Activated CD4-positive, alpha-beta T cell treated with anti-CD3 and anti-CD28 coated beads for 1 hour (primary cell): ENCODE measurements at places on chromosomes 6 and 20.

GRCh38 chr6:5866547-5867051 lies 140.1 kb downstream of the NRN1 start:
- DNase-seq = no peak

GRCh38 chr6:148762231-148762630 lies 15.4 kb downstream of the UST start:
- no peak for DNase-seq

DNA sequence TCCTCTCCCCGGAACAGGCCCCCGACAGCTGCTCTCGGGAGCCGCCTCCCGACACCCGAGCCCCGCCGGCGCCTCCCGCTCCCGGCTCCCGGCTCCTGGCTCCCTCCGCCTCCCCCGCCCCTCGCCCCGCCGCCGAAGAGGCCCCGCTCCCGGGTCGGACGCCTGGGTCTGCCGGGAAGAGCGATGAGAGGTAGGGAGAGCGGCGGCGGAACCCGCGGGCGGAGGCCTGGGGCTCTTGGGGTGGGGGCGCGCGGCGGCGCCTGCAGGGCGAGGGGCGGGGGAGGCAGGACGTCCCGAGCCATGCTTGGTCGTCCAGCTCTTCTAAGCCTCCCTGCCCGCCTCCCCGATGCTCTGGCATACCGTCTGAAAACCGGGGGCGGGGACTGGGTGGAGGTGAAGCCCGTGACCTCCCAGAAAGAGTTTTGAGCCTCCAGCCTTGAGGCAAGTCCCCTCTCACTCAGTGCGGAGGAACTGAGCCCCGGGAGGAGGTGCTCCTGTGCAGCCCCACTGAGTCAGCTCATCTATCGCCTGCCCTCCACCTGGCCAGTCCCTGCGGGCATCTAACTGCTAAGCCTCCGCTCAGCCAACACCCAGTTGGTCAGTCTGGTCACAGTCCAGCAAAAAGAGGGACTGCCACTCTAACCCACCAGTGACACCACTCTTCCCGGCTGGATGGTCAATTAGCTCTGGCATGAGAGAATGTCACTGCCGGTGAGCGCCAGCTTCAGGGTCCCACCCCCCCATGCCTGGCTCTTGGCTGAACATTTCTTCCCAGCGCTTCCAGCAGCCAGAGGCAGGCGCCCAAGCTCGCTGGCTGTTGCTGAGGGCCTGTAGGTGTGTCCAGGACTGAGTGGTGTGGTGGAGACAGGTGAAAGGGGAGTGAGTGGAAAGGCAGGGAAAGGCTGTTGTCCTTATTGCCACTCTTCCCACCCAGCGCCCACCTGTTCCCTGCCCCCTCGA lies 482 bp downstream of the DDR1 start:
- peak; percentile 15 for DNase-seq

GRCh38 chr6:71053475-71053874 lies 96.6 kb upstream of the B3GAT2 start:
- DNase-seq = no peak

DNA sequence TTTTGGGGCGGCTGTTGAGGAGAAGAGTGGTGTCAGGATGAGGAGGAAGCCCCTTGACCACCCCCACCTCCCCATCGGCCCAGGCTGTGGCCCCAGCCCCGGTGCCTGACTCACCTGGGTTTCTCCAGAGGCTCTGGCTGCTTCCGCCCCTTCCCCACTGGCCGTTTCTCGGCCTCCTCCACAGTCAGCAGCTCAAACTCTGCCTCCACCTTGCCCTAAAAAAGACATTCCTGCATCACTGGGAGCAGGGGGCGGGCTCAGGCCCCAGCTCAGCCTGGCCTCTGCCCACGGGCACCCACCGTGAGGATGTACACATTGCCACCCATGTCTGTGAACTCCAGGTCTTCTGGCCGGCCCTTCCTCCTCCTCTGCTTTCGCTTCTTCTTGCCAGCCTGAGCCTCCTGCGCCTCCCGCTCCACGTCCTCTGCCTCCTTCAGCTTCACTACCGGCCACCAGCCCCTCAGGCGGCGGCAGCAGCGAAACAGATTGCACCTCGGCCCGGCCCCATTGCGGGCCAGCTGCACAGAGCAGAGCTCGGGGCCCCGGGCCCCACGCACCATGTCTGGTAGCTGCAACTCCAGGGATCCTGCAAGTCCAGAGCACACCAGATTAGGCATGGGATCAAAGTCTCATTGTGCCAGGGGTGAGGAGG lies 17.3 kb downstream of the ERGIC3 start:
- DNase-seq = no peak
